ENCODE measurements at places on chromosomes 3 and 15.

DNA sequence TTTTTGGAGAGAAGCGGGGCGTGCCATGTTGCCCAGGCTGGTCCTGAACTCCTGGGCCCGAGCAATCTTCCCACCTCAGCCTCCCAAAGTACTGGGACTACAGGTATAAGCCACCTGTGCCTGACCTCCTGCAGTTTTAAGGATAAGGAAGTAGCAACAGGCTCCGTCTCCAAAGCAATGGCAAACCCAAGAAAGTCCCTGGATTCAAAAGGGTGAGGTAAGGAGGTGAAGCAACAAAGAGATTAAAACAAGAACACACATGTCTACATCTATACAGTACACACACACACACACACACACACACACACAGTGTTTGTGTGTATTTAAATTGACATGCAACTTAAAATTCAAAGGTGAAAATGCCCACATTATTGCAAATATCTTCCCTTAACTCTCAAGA, 58.9 kb downstream of the ABCC5 start:
- DNase-seq: no peak

GRCh38 chr15:100169615-100170290, 172.0 kb downstream of the ADAMTS17 start:
- no peak for DNase-seq

- no peak for DNase-seq
Observed at GRCh38 chr3:178736300-178736699, 200.1 kb downstream of the KCNMB2 start.

GRCh38 chr15:83289160-83289559, 4.7 kb upstream of the BNC1 start:
- DNase-seq: no peak

GRCh38 chr3:50530001-50530970, 26.9 kb upstream of the CACNA2D2 start:
- DNase-seq: no peak

- DNase-seq: no peak
Observed at GRCh38 chr3:150409125-150409511, 1.0 kb downstream of the TSC22D2 start.

DNA sequence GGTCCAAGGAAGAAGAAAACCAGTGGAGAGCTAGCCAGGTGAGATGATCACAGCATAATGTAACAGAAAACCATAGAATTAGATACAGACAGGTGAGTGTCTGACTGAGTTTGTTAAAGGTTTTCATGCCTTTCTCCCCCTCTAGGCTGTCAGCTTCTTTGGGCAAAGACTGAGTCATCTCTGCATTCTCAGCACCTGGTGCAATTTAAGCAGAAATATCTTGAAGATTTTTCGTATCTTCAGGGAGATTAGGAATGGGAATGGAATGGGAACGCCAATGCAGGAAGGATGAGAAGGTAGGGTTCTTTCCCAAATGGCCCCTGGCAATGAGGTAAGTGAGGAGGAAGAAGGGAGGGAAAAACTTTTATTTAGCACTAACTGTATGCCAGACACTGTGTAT, 122.0 kb upstream of the SLC7A14 start:
- DNase-seq: no peak

DNA sequence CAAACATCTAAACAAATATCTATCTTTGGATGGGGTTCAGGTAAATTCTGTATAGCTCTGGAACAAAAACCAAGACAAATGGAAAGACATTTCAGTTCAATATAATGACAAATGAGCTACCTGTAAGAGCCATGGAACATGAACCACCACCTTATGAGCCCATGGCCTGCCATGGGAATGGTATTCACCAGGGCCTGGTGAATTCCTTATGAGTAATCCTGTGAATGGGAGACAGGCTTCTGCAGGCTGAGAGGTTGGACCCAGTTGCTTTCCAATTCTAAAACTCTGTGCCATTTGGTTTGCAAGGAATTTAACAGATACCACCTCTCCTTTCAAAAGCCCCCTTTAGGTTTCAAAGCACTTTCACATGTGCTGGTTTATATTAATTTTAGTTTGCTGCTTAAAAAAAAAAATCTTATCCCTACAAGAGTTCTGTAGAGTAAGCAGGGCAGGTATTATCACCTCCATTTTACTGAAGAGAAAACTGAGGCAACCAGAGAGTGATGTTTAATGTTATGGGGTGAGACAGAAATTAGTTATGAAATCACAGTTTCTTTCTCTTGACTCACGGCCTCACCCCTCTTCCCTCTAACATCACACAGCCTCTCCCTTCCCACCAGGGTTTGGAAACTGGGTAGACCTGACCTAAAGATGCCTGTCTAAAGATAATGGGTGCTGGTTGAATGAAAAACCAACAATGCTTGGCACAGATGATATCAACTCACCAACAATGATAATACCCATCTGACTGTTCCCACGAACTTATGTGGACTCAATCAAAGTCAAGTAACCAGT, 397.6 kb upstream of the WNT5A start:
- DNase-seq: no peak

All from stimulated activated CD4-positive, alpha-beta T cell treated with anti-CD3 and anti-CD28 coated beads, Interleukin-1b, Interleukin-23, amount 100 ng/mL, for 24 hours (primary cell).